ENCODE measurements at places on chromosomes 3 and 15.
A peak's percentile ranks its signal among the peaks of the same experiment; 100 is the strongest.

DNA sequence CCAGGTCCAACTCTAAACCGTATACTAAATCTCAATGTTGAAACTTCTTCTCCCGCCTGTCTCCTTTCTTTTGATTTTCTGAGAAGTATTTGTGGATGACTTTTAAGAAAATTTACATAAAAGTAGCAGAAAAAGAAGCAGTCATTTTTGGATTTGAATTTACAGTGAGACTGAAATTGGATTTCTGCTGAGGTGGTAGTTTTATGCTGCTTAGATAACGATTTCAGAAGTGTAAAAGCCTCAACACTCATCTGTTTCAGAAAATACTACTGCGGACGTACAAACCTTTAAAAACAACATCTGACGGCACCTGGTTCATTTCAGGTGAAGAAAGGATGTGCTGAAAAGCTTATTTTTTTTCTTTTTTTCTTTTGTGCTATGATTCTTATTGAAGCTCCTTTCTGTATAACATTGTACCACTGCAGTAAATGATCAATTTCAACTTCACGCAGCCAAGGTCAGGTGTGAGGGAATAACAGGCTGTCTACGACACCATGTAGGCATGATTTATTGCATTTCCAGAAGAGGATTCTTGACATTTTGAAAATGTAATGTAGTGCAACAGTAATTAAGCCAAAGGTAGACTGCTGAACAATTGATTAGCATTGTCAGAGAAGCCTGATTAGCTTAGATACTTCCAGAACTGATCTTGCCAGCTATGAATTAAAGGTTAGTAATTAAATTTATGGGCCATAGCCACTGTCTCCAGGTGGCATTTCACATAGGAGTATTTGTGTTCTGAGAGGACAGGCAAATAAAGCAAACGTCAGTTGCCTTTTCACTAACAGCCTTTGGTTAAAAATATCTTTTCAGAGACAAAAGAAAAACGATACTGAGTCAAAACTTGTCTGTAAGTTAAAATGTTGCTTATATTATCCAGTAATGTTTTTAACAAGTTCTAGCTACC lies 134.6 kb upstream of the KBTBD8 start:
- DNase-seq: no peak

DNA sequence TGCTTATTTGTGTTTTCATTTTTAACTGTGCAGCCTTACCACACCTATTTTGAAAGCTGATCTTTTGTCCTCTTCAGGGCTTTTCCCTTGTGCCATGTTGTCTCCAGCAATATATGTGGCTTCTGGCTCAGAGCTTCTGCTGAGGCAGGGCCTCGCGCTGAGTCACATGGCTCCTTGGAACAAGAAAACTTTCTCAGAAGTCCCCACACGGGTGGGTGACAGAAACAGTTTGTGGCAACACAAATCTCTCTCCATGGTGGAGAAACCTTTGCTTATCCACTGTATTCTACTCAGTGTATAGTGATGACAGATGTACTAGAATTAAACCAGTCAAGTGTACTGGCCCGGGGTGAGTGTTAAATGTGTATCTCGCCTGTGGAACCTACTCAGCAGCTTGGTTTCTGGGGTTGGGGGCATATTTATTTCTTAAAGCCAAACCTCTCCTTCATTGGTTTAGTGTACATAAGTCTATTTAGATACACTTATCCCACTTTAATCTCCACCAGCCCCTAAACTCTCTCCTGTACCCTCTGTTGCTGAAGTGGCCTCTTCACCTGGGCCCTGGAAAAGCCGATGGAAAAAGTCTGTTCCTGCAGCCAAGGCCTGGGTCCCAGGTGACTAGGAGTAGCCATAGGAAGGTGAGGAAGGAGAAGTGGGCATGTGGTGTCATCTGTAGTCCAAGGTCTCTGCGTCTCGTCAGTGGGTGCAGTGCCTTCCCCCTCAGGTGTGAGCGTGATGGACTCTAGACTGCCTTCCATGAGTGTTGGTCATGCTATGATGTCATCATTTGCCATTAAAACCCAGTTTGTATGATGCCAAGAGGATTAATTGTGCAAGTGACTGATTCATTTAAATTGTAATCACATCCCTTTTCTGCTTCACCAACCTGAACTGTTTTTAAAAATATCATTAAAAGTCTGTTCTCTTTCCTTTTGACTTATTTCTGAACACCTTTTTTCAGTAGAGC lies 3.2 kb upstream of the FBXL22 start:
- DNase-seq: no peak

- DNase-seq: no peak
Observed at GRCh38 chr15:38487378-38487777, 33.5 kb downstream of the FAM98B start.

- no peak for DNase-seq
Observed at GRCh38 chr3:32983124-32983523, 31.7 kb downstream of the CCR4 start.

DNA sequence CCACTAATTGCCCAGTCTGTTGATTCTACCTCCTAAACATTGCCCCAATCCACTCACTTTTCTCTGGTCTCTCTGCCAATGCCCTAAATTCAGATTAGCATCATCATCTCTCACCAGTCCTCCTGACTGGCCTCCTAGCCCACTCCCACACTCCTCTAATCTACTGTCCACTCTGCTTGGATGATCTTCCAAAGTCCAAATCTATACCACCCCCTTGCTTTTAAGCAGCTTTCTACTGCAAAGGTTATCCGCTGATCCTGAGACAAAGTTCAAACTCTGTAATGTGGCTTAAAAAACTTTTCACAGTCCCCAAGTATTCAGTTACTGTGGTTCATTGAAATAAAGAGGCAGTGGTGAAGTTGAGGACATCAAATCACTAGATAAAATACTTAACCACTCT lies 37.6 kb downstream of the SNX4 start:
- no peak for DNase-seq

- no peak for DNase-seq
Observed at GRCh38 chr3:149581248-149581647, 76.6 kb downstream of the WWTR1 start.

GRCh38 chr3:171566803-171567422 lies 106.7 kb upstream of the TNIK start:
- DNase-seq: peak; percentile 47

GRCh38 chr15:33975022-33975565 lies 6.8 kb downstream of the CHRM5 start:
- no peak for DNase-seq

- no peak for DNase-seq
Observed at GRCh38 chr3:115239717-115240116, 92.6 kb upstream of the ZBTB20 start.

DNA sequence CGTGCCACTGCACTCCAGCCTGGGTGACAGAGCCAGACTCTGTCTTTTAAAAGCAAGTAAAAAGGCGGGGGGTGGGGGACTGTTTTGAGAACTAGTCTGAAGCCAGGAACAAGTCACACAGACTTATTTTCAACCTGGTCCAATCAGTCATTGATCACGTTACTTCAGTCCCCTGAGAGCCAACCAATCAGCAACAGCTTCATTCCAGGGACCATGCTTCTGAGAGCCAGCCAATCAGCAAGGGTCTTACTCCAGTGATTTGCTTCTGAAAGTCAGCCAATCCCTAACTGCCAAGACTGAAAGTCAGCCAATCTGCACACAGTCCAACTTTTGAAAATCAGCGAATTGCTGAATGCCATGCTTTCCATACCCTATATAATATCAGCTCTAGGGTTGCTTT lies 48.6 kb upstream of the C15orf39 start:
- peak; percentile 29 for DNase-seq

DNA sequence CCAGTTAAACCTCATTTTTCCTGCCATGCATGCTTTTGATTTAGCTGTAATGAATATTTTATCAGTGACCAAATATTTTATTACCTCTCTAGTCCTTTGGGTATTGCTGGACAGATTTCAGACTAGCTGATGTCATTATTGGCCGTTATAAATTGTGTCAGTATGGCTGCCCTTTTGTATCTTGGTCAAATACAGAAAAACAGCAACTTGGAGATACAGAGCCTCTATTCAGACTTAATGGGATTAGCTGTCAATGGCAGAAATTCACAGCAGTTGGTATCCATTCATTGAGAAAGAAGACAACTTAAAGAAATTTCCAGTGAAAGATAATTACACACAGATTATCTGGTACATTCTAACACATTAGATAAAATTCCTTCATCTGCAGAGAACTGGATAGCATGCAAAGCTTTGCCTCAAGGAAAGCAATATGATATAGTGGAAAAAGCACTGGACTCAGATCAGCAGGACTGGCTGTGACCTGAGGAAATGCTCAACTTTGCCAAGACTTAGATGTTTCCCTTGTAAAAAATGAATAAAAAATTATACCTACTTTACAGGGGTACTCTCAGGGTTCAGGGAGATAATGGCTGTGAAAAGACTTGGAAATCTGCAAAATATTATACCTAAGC lies 20.8 kb downstream of the COL6A6 start:
- DNase-seq: no peak

GRCh38 chr3:188157971-188158370 lies 4.0 kb downstream of the LPP start:
- DNase-seq: no peak

GRCh38 chr3:171851660-171852058 lies 8.5 kb downstream of the TMEM212 start:
- no peak for DNase-seq

GRCh38 chr3:42873221-42873982 lies 2.3 kb downstream of the CYP8B1 start:
- no peak for DNase-seq

- peak; percentile 72 for DNase-seq
Observed at GRCh38 chr3:42572278-42572677, 9.5 kb downstream of the SEC22C start.

DNA sequence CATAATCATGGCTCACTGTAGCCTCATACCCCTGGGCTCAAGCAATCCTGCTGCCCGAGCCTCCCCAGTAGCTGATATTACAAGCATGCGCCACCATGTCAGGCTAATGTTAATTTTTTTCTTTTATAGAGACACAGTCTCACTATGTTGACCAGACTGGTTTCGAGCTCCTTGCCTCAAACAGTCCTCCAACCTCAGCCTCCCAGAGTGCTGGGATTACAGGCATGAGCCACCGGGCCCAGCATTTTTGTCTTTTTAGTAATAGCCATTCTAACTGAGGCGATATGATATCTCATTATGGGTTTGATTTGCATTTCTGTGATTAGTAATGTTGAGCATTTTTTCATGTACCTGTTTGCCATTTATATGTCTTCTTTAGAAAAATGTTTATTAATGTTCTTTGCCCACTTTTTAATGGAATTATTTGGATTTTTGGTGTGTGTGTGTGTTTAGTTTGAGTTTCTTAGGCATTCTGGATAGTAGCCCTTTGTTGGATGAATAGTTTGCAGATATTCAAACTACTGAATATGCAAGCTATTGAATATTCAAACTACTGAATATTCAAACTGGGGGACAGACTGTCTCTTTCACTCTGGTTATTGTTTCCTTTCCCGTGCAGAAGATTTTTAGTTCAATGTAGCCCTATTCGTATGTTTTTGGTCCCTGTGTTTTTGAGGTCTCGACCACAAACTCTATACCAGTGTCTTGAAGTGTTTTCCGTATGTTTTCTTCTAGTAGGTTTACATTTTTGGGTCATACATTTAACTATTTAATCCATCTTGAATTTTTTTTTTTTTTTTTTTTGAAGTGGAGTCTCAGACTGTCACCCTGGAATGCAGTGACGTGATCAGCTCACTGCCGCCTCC lies 39.2 kb downstream of the CCDC66 start:
- no peak for DNase-seq

- DNase-seq: no peak
Observed at GRCh38 chr3:99324636-99325203, 313.7 kb upstream of the COL8A1 start.

DNA sequence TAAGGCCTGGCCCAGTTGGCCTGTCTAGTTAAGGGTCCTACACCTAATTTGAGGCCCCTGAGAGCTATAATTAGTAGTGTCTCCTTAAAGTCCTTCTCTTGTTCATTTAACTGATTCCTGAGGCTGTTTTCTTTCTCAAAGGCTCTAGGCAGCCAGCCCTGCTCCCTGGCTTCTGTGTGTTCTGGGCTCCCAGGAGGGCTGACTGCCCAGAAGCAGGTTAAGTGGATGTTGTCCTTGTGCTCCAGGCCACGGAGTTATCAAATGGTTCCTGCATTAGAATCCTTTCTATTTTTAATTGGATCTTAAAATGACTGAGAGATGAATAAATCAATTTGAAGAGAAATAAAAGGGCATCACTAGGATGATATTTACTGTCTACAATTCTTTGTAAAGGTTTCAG lies 140.0 kb downstream of the SNRK start:
- DNase-seq: no peak

GRCh38 chr3:106341586-106342162 lies 472.9 kb upstream of the CBLB start:
- no peak for DNase-seq

GRCh38 chr15:101496198-101496986 lies 6.9 kb upstream of the PCSK6 start:
- DNase-seq: peak; percentile 50

DNA sequence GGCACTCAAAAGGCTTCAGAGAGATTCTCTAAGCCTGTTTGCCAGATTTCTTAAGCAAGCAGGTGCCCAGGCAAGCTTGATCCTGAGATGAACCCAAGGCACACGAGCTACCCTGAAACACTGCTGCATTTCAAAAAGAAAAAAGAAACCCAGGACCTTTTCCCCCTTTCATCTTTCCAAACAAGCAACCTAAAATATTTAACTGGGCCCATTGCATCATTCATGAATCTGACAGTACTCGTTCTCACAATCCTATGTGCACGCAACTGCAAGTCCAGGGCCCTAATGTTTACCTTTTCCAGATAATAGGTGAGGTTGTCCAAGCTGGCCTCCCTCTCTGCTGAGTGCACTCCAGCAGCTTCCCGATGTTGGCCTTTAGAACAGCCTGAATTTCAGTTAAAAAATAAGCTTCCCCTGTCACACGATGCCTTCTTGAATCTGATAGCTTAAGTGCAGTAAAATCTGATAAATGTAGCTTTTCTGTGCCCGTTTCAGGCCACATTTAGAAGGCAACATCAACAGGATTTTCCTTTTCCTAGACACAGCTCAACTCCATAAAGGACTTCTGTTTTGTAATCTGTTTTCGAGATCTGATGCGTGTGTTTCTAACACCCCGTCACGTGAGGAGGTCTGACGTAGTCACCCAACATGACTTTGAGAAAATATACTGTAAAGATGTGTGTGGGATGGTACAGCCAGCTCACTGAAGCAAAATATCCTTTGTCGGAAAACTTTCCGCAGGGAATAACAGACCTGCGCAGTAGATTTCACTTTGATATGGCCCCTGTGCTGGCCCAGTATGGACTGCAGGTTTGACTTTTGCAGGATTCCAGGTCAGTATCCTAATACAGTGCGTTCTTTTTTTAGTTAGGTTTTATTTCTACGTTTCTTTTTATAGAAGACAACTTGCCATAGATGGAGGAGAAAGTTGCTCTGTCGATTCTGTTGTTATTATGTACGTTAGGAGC lies 55.1 kb upstream of the RASA2 start:
- DNase-seq: no peak

GRCh38 chr3:165532851-165533250 lies 304.4 kb downstream of the BCHE start:
- DNase-seq: no peak

DNA sequence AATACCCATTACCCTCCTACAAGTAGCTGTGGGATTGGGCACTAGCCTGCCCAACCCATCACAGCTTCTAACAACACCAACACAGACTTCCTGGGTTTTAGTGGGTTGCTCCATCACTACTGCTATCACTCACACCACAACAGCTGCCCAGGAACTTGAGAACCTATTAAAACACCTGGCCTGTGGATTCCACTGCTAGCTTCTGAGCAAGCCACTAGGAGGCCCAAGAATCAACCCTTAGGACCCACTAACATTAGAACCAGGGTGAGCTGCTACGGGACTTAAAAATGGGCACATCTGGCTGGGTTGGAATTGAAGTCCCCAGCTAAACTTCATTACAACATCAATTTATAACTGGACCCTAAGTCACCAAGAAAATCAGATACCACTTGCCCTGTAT lies 113.2 kb upstream of the TP63 start:
- no peak for DNase-seq

All from hematopoietic multipotent progenitor cell treated with erythropoietin and hydrocortisone succinate and interleukin-3 and kit ligand, for 17 days (in vitro differentiated cells).